ENCODE measurements at places on chromosomes 3 and 15. TPM values are rescaled to one million over a fixed set of nuclear protein-coding genes. Genes with fewer than 3 reads are reported as not detected.

DNA sequence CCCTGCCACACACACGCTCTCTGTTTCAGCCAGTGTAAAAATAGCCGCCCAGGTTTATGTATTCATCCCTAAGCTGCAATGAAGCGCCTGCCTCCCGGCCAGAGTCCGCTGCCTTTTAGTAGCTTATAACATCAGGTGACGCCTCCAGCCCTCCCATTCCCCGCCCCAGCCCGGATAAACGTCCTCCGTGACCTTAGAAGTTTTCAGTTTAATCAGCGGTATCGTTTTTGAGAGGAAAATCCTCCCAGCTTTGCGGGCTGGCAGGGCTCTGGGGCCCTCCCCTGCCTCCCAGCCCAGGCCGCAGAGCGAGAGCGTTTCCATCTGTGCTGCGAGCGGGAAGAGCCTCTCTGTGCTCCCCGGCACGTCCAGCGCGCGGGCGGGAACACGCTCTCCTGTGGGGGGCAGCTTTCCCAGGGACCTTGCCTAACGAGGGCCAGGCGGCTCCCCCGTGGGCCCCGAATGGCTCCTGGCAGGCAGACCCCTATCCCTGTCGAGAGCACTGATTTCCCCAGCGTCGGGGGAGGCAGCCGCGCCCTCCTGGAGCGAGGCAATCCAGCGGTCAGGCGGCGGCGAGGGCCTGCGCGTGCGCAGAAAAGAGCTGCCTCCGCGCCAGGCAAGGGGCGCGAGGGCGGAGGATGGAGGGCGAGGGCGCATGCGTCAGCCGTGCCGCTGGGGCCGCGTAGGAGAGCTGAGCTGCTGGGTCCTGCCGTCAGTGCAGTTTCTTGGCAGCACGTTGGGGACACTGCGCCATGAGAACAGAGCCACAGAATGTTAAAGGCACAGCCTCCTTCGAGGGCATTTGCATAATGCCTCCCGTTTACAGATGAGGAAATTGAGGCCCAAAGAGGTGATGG, 71.1 kb downstream of the CCNL1 start:
- DNase-seq, result peak; percentile 93

GRCh38 chr15:71780115-71780976, 30.0 kb upstream of the NR2E3 start:
- DNase-seq, result peak; percentile 49

DNA sequence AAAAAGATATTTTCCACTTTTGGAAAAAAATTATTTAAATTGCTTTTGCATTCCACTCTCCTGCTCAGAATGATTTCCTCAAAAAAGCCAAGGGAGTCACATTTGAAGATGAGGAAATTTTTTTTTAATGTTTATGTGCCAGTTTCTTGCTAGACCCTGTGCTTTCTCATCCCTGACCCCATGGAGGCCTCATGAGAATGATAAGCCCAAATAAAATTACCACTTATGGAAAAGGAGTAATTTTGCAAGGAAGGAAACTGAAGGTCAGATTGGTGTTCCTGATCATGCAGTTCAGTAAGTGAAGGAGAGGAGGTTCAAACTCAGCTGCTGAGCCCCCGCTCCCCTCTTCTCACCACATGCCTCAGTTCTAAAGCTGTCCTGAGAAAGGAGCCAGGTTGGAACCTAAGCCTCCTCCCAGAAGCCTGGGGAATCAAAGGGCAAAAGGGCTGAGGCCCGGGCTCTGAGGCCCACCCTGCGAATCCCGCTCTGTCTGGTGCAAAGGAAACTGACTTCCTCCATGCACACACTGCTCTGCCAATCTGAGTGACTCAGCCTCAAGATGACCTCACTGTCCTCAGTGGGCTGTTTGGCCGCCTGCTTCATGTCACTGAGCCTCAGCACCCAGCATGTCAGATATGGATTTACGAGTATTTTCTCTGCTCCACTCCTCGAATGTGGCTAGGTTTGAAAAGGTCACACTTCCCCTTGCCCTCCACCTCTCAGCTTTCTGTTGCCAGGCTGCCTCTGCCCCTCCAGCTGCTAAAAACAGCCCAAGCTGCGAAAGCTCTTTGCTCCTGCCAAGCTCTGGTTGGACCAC, 56.9 kb upstream of the FLNB start:
- DNase-seq, result no peak

GRCh38 chr3:71443332-71443731, 140.2 kb downstream of the FOXP1 start:
- no peak for DNase-seq

DNA sequence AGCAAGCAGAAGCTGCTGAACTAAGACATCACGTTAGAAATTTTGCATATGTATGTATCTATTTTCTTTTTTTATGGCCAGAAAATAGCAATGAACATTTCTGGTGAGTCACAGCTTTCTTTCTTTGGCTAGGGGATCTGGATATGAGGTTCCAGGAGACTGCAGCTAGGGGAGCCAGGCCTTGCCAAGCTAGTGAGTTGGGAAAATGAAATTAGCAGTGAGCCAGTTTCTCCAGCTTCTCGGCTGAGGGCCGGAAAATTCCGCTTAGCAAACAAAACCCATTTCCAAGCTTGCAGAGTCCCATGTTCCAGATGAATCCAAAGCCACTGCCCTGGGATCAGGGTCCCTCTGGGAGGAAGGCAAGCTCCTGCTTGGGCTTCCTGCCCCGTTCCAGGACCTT, 137.6 kb downstream of the SRGAP3 start:
- DNase-seq, result no peak

- DNase-seq, result no peak
Observed at GRCh38 chr15:47674586-47675232, 42.6 kb upstream of the SEMA6D start.

GRCh38 chr3:126498929-126499328, 18.6 kb downstream of the UROC1 start:
- no peak for DNase-seq

- DNase-seq, result no peak
Observed at GRCh38 chr3:12421132-12421531, 63.1 kb upstream of the TSEN2 start.

Gene TNNC1
- 0.66 TPM for polyA plus RNA-seq

Gene GOLGA8T
- polyA plus RNA-seq, result not detected
